MCF 10A (cell line): ENCODE measurements at places on chromosomes 13 and 19. TPM values are rescaled to one million over a fixed set of nuclear protein-coding genes. Genes with fewer than 3 reads are reported as not detected.

C1QTNF9B gene
- not detected in 2 replicates for total RNA-seq

ZNF99 gene
- total RNA-seq: not detected in 2 replicates

CYP4F12 gene
- total RNA-seq: 0.42 and 0.56 TPM in 2 replicates

CHAMP1 gene
- 27.0 and 33.4 TPM in 2 replicates for total RNA-seq

PSPN gene
- total RNA-seq: 1.1 and 1.9 TPM in 2 replicates
